ENCODE measurements at places on chromosomes 3 and 15.

- no peak for DNase-seq
Observed at GRCh38 chr3:47398228-47398627, 17.4 kb downstream of the PTPN23 start.

GRCh38 chr3:143590660-143591059 is 257.6 kb downstream of the SLC9A9 start:
- DNase-seq = no peak

DNA sequence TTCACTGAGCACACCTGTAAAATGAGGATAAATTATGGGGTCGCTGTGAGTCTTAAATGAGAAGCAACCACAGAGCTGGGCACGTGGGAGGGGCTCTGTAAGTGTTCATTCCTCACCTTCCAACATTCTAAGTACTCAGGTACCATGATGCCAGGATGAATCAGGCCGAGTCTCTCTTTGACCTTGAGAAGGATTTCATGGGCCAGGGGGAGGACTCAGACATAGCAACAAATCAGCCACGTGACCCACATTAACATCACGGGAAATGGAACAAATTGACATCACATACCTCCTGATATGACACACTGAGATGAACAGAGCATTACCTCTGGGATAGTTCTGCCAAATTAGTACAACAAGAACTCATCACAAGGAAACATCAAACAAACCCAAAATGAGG is 35.2 kb upstream of the USP3 start:
- DNase-seq = no peak

DNA sequence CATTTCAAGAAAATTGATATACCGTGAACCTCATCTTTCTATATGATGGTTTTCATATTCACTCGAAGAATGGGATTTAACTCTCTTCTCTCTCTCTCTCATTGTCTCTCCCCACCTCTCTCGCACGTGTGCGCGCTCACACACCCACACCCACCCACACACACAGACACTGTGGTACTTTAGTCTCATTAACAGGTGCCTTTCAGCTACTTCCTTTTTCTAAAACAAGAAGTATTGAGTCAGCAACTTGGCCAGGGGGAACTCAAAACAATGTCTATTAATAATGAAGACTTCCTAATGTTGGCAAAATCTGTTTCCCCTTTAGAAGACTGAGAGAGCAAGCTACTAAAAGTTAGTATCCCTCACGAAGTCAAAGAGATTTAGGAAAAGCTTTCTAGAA is 150.7 kb downstream of the TMCO5A start:
- DNase-seq = no peak

DNA sequence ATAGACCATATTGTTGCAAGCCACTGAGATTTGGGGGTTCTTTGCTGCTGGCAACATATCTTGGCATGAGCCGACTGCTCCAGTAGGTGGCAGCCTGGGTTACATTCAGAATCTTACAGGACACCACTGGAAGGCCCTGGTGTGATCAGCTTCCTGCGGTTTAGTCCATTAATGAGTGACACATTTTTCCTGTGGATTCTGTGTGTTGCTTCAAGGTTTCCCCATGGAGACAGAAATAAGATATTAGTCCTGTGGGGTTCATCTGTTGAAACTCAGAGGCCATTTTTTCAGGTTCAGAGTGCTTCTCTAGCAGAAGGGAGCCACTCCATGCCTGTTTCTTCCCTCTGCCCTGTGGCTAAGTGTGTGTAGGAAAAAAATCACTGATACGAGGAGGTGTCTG is 116.2 kb downstream of the MFSD1 start:
- DNase-seq = no peak

DNA sequence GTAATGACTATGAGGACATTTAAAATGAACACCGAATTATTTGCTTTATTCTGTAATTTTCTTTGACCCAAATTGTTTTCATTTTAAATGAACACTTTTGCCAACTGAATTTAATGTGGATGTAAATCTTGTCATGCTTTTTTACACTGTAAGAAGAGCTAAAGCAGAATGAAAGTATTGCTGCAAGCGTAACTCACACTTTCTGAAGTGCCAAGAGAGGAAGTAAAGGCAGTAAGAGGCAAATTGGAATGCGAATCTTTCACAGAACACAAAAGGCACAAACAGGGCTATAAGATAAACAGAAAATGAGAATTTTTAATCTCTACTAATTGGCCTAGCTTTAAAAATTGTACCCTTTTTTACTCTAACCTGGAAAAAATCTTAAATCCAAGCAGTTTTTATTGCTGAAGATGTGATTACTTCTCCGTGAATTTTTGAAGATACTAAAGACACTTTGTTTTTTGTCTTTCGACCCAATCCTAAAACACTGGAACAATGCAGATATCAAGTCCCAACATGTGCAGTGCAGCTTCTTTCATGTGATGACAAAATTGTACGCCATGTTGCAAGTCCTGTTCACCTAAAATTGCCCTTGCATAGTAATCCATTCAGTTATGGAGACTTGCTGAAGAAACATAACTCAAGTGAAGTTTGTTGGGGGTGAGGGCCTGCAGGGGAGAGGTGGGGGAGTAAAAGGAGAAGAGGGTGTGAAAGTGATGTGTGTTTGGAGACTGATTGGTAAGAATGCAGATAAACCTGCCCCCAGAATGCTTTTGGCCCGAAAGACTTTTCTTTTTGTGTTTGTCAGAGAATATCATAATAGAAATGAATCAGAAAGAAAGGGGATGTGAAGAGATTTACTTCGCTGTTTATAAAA is 1.4 kb downstream of the ARID3B start:
- no peak for DNase-seq

- no peak for DNase-seq
Observed at GRCh38 chr15:77311618-77312398, 108.1 kb downstream of the PEAK1 start.

GRCh38 chr3:2154621-2155020 is 56.0 kb downstream of the CNTN4 start:
- DNase-seq = no peak

- DNase-seq = no peak
Observed at GRCh38 chr3:42705058-42705767, 2.6 kb upstream of the HHATL start.
